Activated B cell treated with CpG ODN at 0.5 μM for 24 hours (primary cell): ENCODE measurements at places on chromosomes 6 and 20.

- DNase-seq, result no peak
Measured at GRCh38 chr6:1065986-1066385, 245.9 kb upstream of the FOXQ1 start.

- DNase-seq, result no peak
Measured at GRCh38 chr20:47927944-47928343, 142.7 kb upstream of the SULF2 start.

- DNase-seq, result no peak
Measured at GRCh38 chr6:159311618-159312017, 142.4 kb downstream of the FNDC1 start.

DNA sequence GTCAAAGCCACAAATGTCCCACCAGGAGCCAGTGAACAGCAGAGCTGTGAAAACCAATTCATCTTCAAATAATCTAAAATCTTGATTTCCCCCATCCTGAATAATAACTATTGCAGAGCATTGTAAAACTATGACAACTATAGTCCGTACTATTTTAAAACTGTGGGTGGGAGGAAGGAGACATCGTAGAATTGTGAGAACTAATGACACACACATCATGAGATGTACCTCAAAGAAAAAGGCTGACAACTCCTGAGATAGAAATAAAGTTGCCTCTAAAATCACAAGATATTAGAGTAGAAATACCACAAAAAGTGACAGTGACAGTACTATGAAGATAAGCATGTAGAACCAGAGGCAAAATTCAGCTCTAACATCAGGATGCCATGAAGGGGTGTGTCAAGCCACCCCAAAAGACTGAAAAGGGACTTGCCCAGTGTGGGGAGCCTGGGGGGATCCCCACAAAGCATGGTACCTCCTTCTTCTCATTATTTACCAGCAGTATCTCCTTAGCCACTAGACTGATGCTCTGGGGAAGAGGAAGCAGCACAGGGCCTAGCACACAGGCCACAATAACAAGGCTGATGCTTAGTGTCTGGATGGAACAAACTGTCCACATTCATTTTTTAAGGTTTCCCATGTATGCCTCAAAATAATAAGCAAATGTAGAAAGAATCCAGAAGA, 13.4 kb downstream of the NAPB start:
- DNase-seq, result no peak

DNA sequence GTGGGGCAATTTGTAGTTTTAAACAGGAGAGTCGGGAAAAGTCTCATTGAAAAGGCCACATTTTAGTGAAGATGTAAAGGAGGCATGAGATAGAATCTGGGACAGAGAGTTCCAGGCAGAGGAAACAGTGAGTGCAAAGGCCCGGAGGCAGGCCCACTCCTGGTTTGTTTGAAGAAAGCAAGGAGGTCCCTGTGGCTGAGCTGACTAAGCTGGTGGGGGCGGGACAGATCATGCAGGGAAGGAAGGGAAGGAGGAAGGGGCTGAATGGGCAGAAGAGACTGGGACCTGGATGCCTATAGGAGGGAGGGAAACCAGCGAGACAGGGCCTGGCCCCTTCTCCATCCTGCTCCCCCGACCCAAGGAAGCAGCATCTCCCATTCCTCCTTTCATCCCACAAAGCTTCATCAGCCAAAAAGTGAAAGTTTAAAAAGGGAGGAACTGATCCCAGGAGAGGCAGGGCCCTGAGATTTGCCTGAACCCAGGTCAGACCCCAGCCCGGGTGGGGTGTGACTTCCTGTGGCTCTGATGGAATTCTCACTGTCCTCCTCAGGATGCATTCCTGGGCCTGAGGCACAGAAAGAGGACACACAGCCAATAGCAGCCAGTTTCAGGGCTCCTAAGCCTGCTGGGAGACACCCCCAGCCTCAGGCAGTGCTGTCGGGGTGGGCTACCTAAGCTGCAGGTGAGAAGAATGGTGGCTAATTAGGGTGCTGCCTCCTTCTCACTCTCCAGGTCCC, 54.2 kb upstream of the SIRPA start:
- DNase-seq, result no peak
